ENCODE measurements at places on chromosomes 3 and 15. TPM values are rescaled to one million over a fixed set of nuclear protein-coding genes. Genes with fewer than 3 reads are reported as not detected.

GRCh38 chr3:66297260-66297873, 76.6 kb downstream of the SLC25A26 start:
- no peak for DNase-seq

DNA sequence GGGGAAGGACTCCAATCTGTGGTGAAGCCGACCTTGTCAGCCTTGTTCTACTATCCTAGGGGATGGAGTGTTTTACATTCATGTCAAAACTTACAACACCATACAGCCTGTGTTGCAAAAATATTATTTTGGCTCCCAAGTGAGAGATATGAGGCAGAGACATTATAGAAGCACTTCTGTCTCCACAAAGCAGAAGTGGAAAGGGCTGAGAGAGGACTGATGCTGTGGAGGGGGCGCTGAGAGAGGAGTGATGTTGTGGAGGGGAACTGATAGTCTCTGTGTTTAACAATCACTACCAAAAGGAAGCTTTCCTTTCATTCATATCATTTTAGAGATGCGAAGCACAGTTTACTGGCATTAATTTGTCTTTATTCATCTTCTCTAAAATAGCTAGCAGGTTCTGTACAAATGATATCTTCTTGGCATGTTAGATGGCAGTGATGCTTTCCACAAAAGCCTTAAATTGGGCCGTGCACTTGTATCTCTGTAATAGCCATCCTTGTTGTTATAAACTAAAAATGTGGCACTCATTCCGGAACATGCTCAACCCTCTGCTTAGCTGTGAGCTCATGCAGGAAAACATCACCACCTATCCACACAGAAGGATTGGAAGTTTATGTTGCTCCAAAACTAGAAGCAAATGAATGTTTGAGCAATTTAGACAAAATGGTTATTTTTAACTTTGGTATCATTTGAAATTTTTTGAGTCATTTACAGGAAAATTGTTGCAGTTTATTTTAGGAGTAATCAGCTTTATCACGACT, 134.6 kb upstream of the TP63 start:
- DNase-seq = no peak

DNA sequence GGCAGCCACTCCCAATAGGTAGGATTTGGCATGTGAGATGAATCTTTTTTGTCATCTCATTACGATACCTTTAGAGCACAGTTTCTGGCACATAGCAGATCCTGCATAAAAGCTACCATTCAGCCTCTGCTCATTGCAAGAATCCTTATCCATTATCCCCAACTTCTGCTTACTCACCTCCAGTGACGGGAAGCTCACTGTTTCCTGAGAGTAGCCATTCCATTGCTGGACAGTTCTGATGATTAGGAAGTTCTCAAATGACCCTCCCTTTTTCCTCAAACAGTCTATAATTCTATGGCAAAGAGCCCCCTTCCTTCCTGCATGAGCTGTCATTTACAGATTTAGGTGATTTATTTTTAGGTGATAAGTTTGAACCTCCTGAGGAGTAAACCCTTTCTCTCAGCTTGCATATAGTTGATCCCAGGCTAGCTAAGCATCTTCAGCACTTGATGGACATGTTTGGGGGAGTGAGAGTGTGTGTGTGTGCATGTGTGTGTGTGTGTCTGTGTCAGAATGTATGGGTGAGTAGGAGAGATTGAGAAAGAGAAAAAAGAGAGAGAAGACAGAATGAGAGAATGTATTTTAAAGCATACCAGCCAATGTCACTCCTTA, 109.7 kb downstream of the LSM3 start:
- no peak for DNase-seq

DNA sequence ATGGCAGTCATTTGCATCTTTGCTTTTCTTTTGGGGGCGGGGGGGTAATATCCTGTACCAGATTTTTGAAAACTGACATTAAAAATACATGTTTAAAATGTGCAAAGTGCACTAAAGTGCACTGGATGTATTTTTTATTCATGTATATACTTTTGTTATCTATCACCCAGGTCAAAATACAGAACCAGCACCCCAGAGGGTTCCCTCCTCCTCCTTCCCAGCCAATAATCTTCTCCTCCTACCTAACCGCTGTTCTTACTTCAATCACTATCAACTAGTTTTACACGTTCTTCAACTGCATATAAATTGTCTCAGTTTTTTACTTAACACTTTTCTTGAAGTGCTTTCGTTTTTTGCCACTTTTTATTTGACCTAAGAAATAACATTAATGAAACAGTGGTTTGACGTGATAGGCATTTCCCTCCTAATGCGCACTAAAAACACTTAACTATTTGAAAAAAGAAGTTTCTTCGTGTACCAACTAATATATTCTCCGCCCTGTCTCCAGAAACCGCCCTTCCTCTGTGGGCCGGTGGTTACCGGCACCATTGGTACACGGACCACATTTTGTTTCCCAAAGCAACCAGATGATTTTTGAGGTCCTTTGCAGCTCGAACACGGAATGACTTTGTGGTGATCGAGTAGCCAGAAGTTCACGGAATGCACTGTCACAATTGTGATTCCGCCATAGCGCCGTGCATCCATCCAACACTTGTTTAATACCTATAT, 836 bp upstream of the AKAP13 start:
- DNase-seq = peak; percentile 81

DNA sequence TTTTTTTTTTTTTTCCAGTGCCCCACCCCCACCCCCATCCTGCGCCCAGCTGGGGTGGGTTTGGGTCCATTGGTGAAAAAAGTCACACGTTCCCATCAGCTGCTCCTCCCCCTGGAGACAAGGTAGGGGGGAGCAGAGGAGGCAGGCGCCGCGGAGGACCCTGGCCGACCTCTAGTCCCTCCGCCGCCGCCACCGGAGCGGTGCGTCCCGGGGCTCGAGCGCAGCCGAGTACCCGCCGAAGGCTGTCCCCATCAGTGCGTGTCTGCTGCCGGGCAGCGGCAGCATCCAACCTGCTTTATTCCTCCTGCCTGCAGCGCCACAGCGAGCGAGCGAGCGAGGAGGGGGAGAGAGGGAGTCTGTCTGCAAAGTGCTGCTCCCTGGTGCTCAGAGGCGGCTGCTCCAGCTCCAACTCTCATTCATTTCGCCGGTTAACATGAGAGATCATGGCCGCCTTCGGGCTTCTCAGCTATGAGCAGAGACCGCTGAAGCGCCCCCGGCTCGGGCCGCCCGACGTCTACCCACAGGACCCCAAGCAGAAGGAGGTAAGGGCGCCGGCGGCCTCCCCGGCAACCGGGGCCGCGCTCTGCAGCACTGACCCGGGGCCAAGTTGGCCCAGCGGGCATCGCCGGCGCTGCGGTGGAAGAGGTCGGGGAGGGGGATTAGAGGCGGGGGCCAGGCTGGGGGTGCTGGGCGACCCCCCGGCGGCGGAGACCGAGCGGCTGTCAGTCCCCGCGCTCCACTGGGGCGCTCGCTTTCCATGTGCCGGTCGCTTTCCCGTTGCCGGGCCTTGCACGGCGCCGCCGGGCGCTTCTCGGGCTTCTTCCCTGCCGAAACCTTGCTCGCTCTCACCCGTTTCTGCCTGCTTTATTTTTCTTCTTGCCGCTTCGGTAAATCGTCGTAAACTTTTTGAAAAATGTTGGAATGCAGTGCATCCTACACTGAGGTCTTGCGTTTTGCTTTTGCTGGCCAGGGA, 1.3 kb downstream of the MED12L start:
- DNase-seq = peak; percentile 77

The NME9 gene
- total RNA-seq = 0.20 TPM

GRCh38 chr3:129983561-129983960, 9.0 kb downstream of the TRH start:
- DNase-seq = no peak

DNA sequence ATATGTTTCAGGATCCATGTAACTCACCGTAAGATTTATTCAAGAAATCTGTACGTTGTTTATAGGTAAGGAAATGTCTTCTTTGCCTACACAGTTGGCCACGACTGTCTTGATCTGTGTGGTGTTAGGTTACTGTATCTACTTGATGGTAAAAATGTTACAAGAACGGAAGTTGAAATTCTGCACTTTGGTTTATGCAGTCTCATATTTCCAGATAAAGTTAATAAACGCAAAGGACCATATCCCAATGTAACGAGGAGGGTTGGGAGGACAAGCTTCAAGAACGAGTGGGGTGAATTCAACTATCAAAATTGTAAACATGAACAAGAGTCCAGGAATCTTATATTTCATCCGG, 1.0 kb downstream of the USF3 start:
- no peak for DNase-seq

DNA sequence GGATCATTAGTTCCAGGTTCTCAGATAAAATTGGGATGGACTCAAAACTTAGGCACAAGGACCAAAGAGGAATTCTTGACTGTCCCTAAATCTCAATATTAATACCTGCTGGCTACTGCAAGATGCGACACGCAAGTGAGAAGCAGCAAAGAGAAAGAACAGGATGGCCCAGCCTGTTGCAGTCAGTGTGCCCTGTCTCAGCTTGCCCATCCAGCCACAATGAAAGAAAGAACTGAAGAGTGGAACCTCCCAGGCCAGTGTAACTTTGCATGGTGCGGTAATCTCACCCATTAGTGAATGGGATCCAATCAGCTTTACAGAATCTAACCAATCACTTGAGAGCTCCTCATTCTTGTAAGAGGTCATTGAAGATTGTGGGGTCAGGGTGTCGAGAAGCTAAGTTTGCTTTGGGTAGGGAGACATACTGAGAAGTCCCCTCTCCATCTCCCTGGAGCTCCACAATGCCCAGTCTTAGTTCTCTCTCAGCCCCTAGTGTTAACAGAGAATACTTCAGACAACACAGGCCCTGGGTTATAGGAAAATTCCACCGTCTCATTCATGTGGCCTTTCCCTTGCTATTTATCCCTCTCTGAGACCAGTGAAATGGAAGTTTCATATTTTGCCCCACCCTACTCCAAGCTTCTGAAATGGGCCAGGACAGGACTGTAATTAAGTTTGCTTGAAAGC, 3.2 kb upstream of the SLC9A9 start:
- DNase-seq = no peak

The SERPINI1 gene
- 2.9 TPM for total RNA-seq

DNA sequence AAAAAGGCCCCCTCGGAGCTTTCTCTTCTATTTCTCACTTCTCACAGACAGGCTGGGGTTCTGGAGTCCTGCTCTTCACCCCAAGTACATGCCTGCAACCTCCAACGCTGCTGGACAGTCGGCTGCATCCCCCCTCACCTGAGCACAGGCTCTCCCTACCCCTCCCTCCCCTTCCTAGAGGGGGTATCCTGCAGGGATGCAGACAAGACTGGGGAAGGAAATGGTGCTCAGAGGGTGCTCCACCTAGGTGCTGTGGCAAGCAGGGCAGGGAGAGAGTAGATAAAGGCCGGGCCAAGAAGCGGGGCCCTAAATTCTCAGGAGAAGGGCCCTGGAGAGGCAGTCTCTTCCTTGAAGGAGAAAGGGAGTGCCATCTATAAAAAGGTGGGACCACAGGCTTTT, 7.0 kb upstream of the STRA6 start:
- DNase-seq = no peak

DNA sequence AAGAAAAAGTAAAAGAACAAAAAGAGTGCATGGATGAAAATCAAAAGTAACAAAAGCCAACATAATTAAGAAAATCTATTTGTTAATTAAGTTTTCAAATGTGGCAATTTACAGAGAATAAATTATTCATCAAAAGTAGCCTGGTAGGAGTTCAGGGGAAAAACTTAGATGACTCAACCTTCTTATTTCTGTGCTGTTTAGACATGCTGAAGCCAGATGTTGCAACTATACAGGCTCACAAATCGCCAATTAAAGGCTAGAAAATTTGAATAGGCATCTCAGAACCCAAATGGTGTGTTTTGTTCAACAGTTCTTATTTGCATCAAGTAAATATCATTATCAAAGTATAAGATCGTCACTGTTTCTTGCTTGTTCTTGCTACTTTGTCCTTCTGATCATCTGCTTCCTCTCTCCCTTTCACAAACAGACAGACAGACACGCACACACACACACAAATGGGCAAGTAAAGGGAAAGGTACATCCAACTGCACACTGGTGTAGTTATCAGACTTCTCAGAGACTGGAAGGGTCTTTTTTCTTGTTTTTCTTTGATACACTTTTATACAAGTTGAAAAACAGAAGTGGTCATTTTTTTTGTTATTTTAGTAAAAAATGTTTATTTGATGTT, 572.2 kb downstream of the MECOM start:
- DNase-seq = no peak

The ADAMTSL3 gene
- total RNA-seq = not detected

DNA sequence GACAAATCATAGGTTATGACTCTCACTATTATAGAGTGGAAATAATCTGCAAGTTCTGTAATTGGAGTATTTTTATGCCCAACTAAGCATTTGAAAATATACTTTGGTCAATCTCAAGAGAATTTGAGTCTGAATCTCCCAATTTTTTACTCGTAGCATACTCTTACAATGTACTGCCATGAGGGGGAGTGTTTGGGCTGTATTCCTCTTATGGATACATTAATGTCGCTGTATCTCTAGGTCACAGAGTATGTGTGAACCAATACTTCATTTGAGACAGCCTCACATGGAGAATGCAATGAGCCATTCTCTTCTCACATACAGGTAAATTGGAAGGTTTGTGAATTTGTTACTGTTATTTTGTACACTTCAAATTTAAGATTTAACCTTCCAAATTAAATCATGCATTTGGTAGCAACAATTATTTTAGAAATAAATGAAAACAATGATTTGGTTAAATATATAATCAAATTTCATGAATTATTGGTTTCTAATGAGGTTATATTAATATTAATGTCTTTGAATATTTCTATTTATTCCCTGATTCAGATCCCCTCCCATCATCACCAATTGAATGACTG, 5.5 kb upstream of the CD200 start:
- DNase-seq = peak; percentile 44

DNA sequence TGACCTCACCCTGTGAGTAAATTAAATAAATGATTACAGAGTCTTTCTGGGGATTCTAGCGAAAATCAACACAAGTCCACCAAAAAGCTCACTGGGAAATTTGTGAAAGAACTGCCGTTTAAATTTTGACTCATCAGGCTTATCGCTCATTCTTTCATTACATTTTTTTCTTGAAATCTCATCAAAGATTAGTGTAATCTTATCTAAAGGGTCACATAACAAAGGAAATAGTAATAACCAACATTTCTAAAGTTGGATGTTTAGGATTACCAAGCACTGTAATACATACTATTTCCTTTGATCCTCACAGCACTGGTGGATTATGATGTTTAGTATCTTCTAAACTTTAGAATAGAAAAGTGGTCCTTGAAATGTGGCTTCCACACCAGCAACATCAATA, 111.1 kb upstream of the CBLB start:
- DNase-seq = no peak

DNA sequence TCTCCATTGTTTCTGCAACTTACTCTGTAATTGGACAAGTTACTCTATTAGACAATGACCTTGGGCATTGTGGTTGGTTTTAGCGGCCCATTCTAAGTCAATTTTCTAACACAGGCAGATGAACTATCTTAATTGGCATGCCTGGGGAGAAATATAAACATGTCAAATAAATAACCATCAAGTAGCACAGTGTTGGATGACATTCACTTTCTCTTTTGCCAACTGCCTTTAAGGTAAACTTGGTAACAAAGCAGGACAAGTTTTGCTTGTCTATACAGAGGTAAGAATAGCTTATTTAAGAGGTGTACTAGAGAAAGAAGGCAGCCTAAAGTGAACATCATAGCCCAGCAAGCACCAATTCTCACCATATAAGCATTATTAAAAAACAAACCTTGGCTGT, 599.6 kb downstream of the GBE1 start:
- no peak for DNase-seq

GRCh38 chr3:194756791-194757325, 71.2 kb downstream of the FAM43A start:
- no peak for DNase-seq

The FANCD2OS gene
- not detected for total RNA-seq

GRCh38 chr3:172903642-172904320, 153.3 kb downstream of the ECT2 start:
- no peak for DNase-seq

The SPATA16 gene
- total RNA-seq = not detected

All from activated CD4-positive, alpha-beta memory T cell treated with anti-CD3 and anti-CD28 coated beads, Interleukin-2, amount 10 ng/mL, durations not matched to agents 7 days and 5 days (primary cell).